ENCODE measurements at places on chromosomes 5 and 9. TPM values are rescaled to one million over a fixed set of nuclear protein-coding genes. Genes with fewer than 3 reads are reported as not detected.
A peak's percentile ranks its signal among the peaks of the same experiment; 100 is the strongest.

The PCDHGC4 gene
- total RNA-seq, result 4.7 TPM

The PHF24 gene
- total RNA-seq, result 0.60 TPM

The ANKRD18B gene
- not detected for total RNA-seq

The RIOK2 gene
- 35.8 TPM for total RNA-seq

The CCL27 gene
- not detected for total RNA-seq

DNA sequence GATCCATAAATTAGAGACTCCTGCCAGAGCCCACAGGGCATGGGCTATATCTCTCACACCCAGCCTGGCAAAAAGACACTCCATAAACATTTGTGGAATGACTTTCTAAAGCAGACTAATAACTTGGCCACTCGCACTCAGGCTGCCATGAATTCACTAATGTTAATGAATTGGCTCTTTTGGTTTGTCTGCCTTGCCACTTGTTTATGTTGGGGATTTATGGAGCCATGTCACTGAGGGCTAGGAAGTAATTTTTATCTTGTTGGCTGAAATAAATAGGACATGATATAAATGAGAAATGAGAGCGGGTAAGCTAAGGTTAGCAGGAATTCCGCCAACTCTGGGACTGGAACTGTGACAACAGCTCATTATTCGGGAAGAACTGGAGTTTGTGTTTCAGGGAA is 55.2 kb downstream of the DROSHA start:
- DNase-seq, result no peak
- H3K4me3 ChIP-seq, result no peak overlapping the region
- H3K36me3 ChIP-seq, result no peaks in the 10 kb centered on the region

DNA sequence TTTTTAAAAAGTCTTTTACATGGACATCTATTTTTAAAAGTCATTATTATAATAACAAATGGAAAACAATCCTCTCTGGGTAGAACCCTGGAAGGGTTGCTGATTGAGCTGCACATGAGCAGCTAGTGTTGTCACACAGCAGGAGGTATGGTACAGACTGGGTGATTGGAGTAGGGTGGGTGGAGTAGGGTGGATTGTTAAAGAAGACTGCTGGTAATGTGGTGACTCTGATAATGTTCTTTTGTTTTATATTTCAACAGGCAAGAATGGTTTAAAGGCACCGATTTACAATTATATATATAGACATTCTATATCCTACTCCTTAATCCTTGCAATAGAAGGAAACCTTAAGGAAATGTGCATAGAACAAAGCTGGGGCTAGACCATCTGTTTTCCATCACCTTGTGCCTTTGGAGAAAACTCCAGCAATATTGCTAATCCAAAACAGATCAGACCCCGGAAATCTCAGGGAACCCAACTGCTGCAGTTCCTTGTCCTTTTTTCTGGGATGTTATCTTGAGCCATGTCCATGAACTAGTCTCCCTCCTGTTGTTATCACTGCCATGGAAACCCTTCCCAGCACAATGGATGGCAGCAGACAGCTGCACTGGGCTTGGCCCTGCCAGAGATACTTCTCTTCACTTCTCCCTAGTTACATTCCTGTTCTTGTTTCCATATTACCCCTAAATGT is 129.7 kb downstream of the YIPF5 start:
- H3K4me1 ChIP-seq, result no peaks in the 10 kb centered on the region
- no peak for DNase-seq
- no peak overlapping the region for H3K27ac ChIP-seq
- no peaks in the 10 kb centered on the region for H3K27me3 ChIP-seq
- H3K4me3 ChIP-seq, result no peak overlapping the region

- no peak overlapping the region for H3K27ac ChIP-seq
- no peaks in the 10 kb centered on the region for H3K4me1 ChIP-seq
- DNase-seq, result no peak
- no peaks in the 10 kb centered on the region for H3K36me3 ChIP-seq
- H3K4me3 ChIP-seq, result no peak overlapping the region
Observed at GRCh38 chr5:2492476-2492875, 259.0 kb downstream of the IRX2 start.

- no peaks in the 10 kb centered on the region for H3K36me3 ChIP-seq
- no peaks in the 10 kb centered on the region for H3K4me1 ChIP-seq
- no peak overlapping the region for H3K4me3 ChIP-seq
Observed at GRCh38 chr5:5344051-5344571, 78.4 kb upstream of the ICE1 start.

DNA sequence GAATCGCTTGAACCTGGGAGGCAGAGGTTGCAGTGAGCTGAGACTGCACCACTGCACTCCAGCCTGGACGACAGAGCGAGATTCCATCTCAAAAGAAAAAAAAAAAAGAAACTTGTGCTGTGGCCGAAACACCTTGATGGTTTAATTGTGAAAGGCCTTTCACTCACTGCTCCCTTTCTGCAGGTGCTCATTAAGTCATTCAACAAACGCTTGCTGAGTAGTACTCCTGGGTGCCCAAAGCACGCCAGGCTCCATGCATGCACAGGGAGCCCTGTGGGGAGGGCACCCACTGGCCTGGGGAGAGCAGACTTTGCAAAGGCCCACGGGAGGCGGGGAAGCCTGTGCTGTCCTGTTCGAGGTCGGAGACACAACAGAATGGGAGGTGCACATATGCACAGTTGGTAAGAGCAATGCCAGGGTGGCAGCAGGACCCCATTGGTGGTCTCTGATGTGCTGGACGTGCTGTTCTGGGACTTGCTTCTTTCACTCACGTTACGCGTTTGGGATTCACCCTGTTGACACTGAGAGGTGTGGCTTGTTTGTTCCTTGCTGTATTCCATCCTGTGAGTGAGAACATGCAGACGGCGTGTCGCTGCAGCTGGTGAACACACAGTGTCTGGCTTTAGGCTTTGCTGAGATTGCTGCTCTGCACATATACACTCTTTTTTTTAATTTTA is 3.0 kb upstream of the ENTPD2 start:
- no peaks in the 10 kb centered on the region for H3K36me3 ChIP-seq
- no peak for DNase-seq
- H3K27me3 ChIP-seq, result peaks cover 20% of the 10 kb centered on the region
- H3K4me3 ChIP-seq, result no peak overlapping the region

GRCh38 chr5:173538018-173538417 is 78.4 kb downstream of the BOD1 start:
- H3K36me3 ChIP-seq, result no peaks in the 10 kb centered on the region
- no peak overlapping the region for H3K27ac ChIP-seq
- no peak overlapping the region for H3K4me3 ChIP-seq
- H3K27me3 ChIP-seq, result no peaks in the 10 kb centered on the region
- H3K4me1 ChIP-seq, result no peaks in the 10 kb centered on the region

- no peaks in the 10 kb centered on the region for H3K4me1 ChIP-seq
- no peak overlapping the region for H3K27ac ChIP-seq
- no peaks in the 10 kb centered on the region for H3K27me3 ChIP-seq
- no peak for DNase-seq
- no peaks in the 10 kb centered on the region for H3K36me3 ChIP-seq
Observed at GRCh38 chr9:8799206-8799605, 999.6 kb upstream of the DMAC1 start.

- peak overlapping the region; percentile 65 for H3K27ac ChIP-seq
Observed at GRCh38 chr5:140310434-140310833, 7.5 kb upstream of the PFDN1 start.

DNA sequence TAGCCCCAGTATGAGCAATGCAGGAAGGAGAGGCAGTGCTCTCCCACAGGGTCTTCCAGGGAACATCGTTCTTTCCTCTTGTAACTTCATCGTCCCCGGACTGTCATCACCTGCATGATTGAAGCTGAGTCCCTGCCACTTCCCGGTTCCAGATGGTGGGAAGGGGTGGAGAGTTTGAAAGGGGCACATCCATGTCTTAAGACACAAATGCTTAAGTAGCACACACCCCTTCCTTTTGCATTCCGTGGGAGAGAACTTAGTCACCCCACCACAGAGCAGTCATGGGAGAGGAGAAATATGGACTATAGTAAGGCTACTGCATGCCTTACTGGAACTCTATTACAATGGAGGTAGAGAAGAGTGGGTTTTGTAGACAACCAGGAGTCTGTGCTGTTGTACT is 165.3 kb upstream of the GAS1 start:
- no peaks in the 10 kb centered on the region for H3K27me3 ChIP-seq
- no peaks in the 10 kb centered on the region for H3K36me3 ChIP-seq
- DNase-seq, result no peak
- no peaks in the 10 kb centered on the region for H3K4me1 ChIP-seq

DNA sequence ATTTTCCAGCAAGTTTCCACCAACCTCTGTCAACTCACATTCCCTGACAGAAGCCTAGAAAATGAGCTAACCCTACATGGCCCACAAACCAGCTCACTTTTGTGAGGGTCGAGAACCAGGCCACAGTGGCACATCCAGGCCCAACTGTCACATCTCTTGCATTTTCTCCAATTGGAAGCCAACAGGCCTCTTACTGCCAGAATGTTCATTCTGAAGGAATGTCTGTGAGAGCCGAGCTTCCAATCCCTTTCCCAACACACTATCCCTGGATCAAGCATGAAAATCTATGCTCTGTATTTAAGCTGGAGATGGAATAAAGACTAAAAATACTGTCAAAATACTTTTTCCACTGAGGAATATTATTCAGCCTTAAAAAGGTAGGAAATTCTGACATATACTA is 20.0 kb downstream of the MARCHF3 start:
- no peak for DNase-seq
- H3K4me1 ChIP-seq, result no peaks in the 10 kb centered on the region
- H3K36me3 ChIP-seq, result no peaks in the 10 kb centered on the region
- no peaks in the 10 kb centered on the region for H3K27me3 ChIP-seq
- no peak overlapping the region for H3K4me3 ChIP-seq

DNA sequence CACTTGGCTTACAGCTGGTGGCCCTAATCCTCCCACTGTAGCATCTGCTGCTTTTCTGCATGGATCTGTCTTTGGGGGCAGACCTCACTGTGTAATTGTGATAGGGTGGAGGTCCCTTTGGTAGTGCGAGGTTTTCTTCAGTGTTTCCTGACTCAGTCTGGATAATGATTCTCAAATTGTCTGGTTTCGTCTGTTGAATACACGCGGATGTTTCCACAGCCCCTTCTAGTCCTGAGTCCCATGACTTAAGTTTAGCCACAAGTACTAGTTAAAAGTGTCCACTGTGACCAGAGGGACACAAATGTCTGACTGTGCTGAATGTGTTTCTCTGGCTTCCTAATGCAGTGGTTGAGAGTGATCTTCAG is 70.5 kb downstream of the LMNB1 start:
- peak overlapping the region; percentile 24 for H3K27ac ChIP-seq
- H3K4me1 ChIP-seq, result peaks cover 45% of the 10 kb centered on the region
- H3K27me3 ChIP-seq, result no peaks in the 10 kb centered on the region
- no peak for DNase-seq

GRCh38 chr5:16178745-16179372 is 732 bp downstream of the MARCHF11 start:
- no peak overlapping the region for H3K27ac ChIP-seq
- H3K4me3 ChIP-seq, result no peak overlapping the region
- peaks cover 10% of the 10 kb centered on the region for H3K4me1 ChIP-seq

- H3K36me3 ChIP-seq, result no peaks in the 10 kb centered on the region
- H3K4me1 ChIP-seq, result no peaks in the 10 kb centered on the region
- DNase-seq, result no peak
- H3K4me3 ChIP-seq, result no peak overlapping the region
- no peak overlapping the region for H3K27ac ChIP-seq
Observed at GRCh38 chr9:89839449-89839848, 234.6 kb downstream of the GADD45G start.

GRCh38 chr9:133233681-133234432 is 24.8 kb upstream of the OBP2B start:
- DNase-seq, result no peak
- H3K27ac ChIP-seq, result no peak overlapping the region
- peaks cover 9% of the 10 kb centered on the region for H3K27me3 ChIP-seq
- H3K4me3 ChIP-seq, result no peak overlapping the region
- no peaks in the 10 kb centered on the region for H3K36me3 ChIP-seq

GRCh38 chr5:86613455-86613854 is 4.3 kb upstream of the COX7C start:
- no peak overlapping the region for H3K4me3 ChIP-seq
- H3K36me3 ChIP-seq, result no peaks in the 10 kb centered on the region
- no peak for DNase-seq
- H3K27me3 ChIP-seq, result no peaks in the 10 kb centered on the region
- H3K27ac ChIP-seq, result no peak overlapping the region
- H3K4me1 ChIP-seq, result peaks cover 4% of the 10 kb centered on the region
